ENCODE measurements at places on chromosomes 13 and 19. TPM values are rescaled to one million over a fixed set of nuclear protein-coding genes. Genes with fewer than 3 reads are reported as not detected.

DNA sequence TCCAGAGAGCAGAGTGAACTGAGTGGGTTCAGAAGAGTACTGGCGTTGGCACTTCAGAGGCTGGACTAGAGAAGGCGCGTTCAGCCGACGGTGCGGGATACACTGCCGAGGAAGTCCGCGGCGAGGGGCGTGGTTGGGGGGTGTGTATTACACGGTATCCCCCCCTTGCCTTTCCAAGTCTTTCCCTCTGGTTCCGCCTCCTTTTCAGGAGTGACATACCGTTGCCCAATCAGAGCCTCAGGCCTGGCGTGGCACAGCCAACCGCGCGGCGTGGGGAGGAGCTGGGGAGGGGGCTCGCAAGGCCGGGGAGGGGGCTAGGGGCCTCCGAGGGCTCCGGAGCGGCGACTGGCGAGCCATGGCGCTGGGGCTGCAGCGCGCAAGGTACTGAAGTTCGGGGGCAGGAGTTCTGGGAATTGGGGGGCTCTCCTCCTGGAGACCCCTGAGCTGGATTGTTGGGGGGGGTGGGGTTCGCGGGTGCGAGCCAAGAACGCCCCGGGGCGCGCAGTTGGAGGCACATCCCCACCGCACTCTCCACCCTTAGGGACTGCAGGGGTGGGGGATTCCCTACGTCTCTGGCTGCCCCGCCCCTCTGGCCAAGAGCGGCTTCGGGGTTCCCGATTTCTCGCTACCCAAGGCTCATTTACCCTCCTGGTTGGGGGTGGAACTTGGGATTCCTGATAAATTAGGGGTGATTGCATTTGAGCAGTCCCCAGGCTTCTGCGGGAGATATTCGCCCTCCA is at the start of gene HIF3A:
TSS of gene HIF3A (plus strand) at position 321 of the 740 bp plus-strand sequence. CDS start at position 356, 35 bp downstream.
- DNase-seq = no peak
- peaks cover 2% of the 10 kb centered on the region for H3K36me3 ChIP-seq
- peaks cover 26% of the 10 kb centered on the region for H3K27me3 ChIP-seq
- no peak within 1 kb of the TSS for H3K4me3 ChIP-seq
- peaks cover 3% of the 10 kb centered on the region for H3K4me1 ChIP-seq
- H3K27ac ChIP-seq = no peak within 1 kb of the TSS

DNA sequence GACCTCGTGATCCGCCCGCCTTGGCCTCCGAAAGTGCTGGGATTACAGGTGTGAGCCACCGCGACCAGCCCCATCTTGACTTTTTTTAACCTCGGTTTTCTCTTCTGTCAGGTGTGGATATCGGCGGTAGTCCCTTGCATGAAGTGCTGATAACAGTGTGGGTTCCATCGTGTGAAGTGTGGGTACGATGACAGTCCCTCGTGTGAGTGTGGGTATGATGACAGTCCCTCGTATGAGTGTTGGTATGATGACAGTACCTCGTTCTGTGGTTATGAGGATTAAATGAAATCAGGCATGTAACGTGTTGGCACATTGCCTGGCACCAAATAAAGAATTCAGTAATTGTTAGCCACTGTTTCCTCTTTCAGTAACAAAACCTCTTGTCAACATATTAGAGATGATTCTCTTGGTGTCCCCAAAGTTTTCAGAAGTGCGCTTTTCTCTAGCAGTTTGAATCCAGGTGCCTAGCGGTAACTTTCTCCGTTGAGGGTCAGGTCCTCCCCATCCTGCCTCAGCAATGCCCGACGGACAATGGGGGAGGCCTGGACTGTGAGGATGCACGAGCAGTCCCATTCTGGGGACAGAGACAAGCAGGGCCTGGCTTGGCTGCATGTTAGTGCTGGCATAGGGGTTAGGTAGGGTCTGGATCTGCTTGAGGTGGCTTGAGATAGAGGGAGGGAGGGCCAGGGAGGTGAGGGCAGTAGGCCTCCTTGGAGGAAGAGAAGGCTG is 15.3 kb downstream of the GATAD2A start:
- DNase-seq = peak; percentile 49
- peak overlapping the region; percentile 49 for H3K27ac ChIP-seq
- H3K4me1 ChIP-seq = peaks cover 78% of the 10 kb centered on the region

DNA sequence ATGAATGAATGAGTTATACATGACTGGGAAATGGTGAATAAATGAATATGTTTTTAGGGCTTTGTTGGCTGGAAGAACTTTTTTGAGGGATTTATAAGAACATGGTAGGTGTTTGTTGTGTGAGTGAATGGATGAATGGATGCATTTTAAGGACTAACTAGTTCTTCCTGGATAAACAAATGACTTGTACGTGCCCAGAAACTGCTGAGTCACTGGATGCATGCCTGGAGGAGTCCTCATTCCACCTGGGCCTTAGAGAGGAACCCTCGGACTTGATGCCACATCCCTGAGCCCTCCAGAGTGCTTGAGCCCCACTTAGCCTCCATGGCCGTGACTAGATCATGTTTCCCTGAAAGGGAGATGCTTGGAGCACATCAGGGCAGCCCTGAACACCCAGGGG is 153.4 kb downstream of the DPF1 start:
- no peak overlapping the region for H3K4me3 ChIP-seq
- H3K36me3 ChIP-seq = no peaks in the 10 kb centered on the region
- DNase-seq = no peak
- H3K4me1 ChIP-seq = no peaks in the 10 kb centered on the region

CRX gene
- total RNA-seq = not detected

- H3K27me3 ChIP-seq = no peaks in the 10 kb centered on the region
- DNase-seq = no peak
- H3K4me3 ChIP-seq = no peak overlapping the region
- no peak overlapping the region for H3K27ac ChIP-seq
- H3K4me1 ChIP-seq = no peaks in the 10 kb centered on the region
Measured at GRCh38 chr13:96904232-96904631, 90.0 kb downstream of the OXGR1 start.

DNA sequence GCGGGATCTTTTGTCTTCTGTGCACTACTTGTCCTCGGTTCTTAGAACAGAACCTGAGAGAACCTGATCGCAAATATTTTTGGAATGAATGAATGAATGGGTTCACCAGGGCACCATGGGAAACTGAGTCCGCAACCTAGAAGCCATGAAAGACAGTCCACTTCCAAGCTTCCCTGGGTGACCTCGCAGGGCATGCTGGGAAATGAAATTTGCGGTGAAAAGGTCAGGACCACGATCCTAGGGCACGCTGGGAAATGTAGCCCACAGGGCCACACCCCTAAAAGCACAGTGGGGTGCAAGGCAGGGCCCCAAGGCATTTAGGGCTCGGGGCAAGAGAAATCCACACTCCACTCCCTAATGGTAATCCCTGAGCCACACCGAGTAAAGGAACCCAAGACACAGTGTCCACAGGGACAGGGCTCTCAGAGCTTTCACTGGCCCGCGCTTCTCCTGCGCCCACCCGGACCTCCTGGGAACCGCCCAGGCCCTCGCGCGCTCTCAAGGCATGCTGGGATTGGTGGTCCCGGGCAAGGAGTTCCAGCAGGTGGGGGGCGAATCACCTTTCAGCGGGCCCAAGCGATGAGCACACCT is 1.1 kb upstream of the PPP1R12C start:
- peaks cover 10% of the 10 kb centered on the region for H3K36me3 ChIP-seq
- H3K27me3 ChIP-seq = peaks cover 5% of the 10 kb centered on the region

DNA sequence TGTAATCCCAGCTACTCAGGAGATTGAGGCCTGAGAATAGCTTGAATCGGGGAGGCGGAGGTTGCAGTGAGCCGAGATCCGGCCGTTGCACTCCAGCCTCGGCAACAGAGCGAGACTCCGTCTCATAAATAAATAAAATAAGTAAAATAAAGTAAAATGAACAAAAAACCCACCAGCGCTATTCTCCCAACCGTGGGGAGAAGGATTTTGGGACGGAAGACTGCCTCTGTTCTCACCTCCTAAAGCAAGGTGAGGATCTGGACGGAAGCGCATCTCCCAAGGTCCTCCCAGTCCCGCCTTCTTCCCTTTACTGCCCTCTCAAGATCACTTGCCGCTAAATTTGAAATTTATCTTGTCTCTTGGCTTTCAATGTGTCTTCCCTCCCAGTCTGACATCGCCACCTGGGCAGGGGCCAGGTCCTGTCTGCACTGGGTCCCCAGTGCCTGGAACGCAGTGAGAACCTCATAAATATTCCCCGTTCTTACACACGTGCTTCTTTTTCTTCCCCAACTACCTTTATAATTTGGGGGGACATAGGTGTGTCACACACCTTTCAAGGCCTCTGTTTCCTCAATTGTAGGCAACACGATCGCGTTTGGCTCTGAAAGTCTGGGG is 1.2 kb upstream of the DNAJB1 start:
- DNase-seq = no peak
- H3K27ac ChIP-seq = peak overlapping the region; percentile 97
- H3K36me3 ChIP-seq = peaks cover 34% of the 10 kb centered on the region

DNA sequence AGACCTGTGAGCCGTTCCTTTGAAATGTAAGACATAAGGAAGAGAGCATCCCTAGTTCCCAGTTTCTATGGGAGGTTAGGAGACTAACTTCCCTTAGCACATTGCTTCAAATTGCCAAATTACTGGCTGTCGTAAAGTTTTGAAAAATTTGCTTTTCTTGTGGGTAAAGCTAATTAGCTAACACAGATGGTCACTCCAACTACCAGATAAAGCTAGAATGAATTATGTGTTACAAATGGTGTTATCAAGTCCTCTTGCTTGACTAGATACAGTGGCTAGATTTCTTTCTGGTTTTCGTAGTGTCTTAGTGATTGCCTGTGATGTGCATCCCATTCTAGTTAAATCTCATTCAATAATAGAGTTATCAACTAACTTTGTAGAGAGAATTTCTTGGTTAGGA is 416.6 kb upstream of the ATXN8OS start:
- H3K27me3 ChIP-seq = no peaks in the 10 kb centered on the region
- H3K4me1 ChIP-seq = no peaks in the 10 kb centered on the region
- no peaks in the 10 kb centered on the region for H3K36me3 ChIP-seq
- no peak overlapping the region for H3K4me3 ChIP-seq
- no peak for DNase-seq
- no peak overlapping the region for H3K27ac ChIP-seq

ZNF260 gene
- 3.7 TPM for total RNA-seq

DNA sequence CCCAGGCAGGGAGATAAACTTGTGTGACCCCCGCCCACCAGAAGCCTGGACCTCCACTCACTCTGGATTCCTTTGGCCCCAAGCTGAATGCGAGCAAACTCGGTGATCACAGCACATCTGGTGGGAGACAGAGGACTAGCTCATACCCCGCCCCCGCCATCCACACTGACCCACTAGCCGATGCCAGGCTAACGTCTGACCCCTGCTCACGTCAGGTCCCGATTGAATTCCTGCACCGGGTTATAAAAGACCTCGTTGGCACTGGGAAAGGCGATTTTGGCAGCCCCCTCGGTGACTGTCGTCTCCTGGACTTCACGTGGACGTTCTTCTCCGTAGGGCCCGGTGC is 631 bp downstream of the TRMT1 start:
- H3K36me3 ChIP-seq = peaks cover 12% of the 10 kb centered on the region
- peak overlapping the region; percentile 93 for H3K27ac ChIP-seq
- H3K27me3 ChIP-seq = no peaks in the 10 kb centered on the region
- DNase-seq = no peak
- H3K4me3 ChIP-seq = peak overlapping the region; percentile 86

DNA sequence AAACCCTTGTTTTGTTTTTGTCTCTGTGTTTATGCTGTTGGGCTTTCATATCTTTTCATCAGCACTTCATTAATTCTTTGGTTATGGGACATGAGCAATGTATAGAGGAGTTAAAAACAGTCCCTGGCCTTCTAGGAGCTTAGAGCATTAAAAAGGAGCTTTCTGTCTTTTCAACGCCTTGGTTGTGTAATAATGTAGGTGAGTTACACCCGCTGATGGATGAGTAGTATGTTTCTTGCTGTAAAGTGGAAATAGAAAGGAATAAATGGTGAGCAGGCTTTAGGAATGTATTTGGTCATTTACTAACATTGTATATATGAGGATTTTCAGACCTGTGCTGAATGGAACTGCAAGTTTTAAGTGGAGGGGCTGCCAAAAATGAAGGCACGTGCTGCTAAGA is 121.5 kb upstream of the RNF113B start:
- no peak overlapping the region for H3K27ac ChIP-seq
- no peak for DNase-seq
- no peaks in the 10 kb centered on the region for H3K4me1 ChIP-seq
- H3K36me3 ChIP-seq = no peaks in the 10 kb centered on the region
- no peak overlapping the region for H3K4me3 ChIP-seq

- no peaks in the 10 kb centered on the region for H3K27me3 ChIP-seq
- H3K27ac ChIP-seq = peak overlapping the region; percentile 89
- peak; percentile 91 for DNase-seq
- H3K4me3 ChIP-seq = peak overlapping the region; percentile 90
Measured at GRCh38 chr19:1269478-1270212, 513 bp downstream of the CIRBP start.

- H3K27ac ChIP-seq = no peak overlapping the region
- H3K4me1 ChIP-seq = peaks cover 18% of the 10 kb centered on the region
- peak; percentile 15 for DNase-seq
- no peaks in the 10 kb centered on the region for H3K36me3 ChIP-seq
- H3K4me3 ChIP-seq = peak overlapping the region; percentile 60
Measured at GRCh38 chr13:110560601-110561343, 750 bp downstream of the RAB20 start.

DNA sequence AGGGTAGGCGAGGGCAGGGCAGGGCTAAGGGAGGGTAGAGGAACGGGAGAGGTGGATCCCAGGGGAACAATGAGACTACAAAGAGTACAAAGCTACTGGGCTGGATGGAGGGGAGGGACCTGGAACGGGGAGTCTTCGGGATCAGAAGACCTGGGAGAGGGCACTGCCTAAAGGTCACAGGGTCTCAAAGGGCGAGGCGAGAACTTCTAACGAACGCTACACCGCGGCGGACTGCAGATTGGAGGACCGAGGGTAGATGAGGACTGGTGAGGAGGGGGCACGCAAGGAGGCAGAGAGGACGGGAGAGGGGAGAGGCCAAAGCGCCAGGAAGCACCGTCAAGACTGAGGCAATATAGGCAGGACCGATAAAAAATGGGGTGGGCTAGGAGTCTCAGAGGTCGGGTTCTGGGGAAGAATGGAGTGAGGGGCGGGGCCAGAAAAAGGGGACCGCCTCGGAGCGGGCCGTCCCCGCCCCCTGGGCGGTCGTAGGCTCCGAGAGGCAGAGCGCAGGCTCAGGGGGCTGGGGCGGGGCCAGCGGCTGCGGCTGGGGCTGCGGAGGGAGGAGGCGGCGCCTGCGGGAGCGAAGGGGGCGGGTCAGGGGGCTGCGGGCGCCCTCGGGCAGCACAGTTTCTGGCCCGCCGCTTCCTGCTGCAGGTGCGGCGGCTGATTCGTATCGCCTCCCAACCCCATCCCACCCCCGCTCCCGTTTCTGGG is 1.3 kb upstream of the KCNC3 start:
- peaks cover 52% of the 10 kb centered on the region for H3K27me3 ChIP-seq
- H3K36me3 ChIP-seq = peaks cover 25% of the 10 kb centered on the region
- H3K27ac ChIP-seq = peak overlapping the region; percentile 88
- peak overlapping the region; percentile 82 for H3K4me3 ChIP-seq

DNA sequence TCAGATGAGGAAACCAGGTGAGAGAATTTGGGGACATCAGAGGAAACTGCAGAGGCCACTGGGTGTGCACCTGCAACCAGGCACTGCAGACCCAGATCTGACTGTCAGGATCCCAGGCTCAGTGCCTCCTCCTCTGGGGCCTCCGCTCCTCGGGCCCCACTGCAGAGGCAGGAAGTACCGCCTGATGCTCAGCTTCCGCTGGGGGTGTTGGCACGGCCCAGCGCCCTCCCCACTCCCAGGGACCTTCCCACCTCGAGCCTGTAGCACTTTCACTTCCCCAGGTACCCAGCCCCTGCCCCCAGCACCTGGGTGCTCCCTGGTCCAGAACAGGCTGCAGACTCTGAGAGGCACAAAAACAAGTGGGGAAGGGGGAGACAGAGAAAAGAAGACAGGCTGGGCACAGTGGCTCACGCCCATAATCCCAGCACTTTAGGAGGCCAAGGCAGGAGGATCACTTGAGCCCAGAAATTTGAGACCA is 1.4 kb upstream of the CD37 start:
- DNase-seq = peak; percentile 84
- H3K27ac ChIP-seq = peak overlapping the region; percentile 99
- peak overlapping the region; percentile 76 for H3K4me3 ChIP-seq
- peaks cover 18% of the 10 kb centered on the region for H3K36me3 ChIP-seq
- H3K4me1 ChIP-seq = peaks cover 71% of the 10 kb centered on the region
